NCI-H2081 (cell line): ENCODE measurements at places on chromosomes 4 and X.

DNA sequence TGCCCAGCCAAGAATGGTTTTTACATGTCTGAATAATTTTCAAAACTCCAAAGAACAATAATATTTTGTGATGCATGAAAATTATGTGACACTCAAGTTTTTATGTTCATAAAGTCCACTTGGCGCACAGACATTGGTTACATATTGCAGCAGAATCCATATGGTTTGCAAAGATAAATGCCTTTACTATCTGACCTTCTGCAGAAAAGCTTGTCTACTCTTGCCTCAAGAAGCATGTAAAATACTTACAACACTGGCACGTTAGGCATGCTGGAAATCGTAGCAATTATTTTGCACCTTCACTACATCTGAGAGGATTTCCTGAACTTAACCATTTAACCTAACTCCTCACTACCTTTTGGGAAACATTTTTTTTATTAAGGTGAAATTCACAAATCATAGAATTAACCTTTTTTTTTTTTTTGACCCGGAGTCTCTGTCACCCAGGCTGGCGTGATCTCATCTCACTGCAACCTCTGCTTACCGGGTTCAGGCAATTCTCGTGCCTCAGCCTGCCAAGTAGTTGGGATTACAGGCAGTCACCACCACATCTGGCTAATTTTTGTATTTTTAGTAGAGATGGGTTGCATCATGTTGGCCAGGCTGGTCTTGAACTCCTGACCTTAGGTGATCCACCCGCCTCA lies 3.5 kb upstream of the XG start:
- DNase-seq, result no peak

GRCh38 chr4:173752610-173753230 lies 222.7 kb upstream of the HAND2 start:
- DNase-seq, result no peak

- no peak for DNase-seq
Observed at GRCh38 chr4:11608992-11609391, 180.3 kb upstream of the HS3ST1 start.

- no peak for DNase-seq
Observed at GRCh38 chrX:13201605-13202219, 118.1 kb downstream of the ATXN3L start.

DNA sequence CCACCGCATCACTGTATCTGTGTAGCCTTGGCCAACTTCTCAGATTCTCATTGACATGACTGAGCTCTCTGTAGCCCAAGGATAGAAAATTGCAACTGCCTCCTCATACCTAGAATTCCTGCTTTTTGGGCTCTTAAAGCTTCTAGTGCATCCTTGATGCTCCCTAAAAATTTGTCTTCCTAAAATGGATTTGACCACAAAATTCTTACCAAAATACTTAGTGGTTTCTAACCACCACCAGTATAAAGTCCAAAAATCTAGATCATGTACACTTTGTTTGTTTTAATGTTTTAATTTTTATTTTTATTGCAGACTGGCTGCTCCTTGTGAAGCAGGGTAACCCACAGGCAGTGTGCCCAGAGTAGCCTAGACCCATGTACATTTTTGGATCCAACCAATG lies 75.5 kb downstream of the TBC1D9 start:
- no peak for DNase-seq

- DNase-seq, result peak; percentile 21
Observed at GRCh38 chr4:1345903-1346780, 866 bp upstream of the UVSSA start.

GRCh38 chrX:15349046-15349445 lies 13.7 kb upstream of the PIGA start:
- peak; percentile 77 for DNase-seq

DNA sequence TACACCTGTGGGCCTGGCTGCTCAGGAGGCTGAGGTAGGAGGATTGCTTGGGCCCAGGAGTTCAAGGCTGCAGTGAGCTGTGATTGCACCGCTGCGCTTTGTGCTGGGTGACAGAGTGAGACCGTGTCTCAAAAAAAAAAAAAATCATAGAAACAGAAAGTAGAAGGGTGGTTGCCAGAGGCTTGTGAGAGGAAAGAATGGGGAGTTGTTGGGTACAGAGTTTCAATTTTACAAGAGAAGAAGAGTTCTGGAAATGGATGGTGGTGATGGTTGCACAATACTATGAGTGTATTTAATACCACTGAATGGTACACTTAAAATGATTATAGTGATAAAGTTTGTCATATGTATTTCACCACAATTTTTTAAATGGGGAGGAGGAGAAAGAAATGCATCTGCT lies 10.2 kb upstream of the GLOD5 start:
- no peak for DNase-seq

DNA sequence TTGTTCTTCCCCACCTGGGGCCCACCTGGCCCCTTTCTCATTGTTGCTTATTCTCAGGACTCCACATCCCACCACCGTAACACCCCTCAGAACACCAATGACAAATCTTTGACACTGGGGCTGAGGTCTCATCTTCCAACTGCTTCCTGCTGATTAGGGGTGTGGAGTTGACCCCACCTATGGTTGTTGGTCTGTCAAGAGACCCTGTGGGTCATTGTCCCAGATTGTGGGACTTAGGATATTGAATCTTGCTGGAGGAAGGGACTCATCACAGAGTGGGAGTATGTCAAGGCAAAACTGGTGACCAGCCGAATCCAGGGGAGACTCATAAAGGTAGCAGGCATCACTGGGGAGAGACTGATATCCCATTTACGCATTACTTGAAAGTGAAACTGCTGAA lies 140.2 kb upstream of the PLAC1 start:
- no peak for DNase-seq

DNA sequence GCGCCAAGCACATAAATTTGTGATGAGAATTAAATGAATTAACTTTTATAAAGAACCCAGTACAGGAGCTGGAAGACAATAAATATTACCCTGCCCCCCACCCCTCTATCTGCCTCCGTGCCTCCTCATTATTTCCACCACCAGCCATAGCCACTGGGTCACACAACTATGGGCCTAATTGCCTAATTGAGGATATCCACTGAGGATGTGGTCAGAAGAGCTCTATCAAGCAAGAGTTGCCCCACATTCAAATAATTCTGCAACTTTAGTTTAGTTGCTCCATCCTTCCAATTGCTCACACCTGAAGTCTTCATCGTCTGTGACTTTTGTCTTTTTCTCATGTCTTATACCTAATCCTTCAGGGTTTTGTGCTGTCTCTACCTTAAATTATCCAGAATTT lies 9.5 kb upstream of the CXCL8 start:
- DNase-seq, result no peak

DNA sequence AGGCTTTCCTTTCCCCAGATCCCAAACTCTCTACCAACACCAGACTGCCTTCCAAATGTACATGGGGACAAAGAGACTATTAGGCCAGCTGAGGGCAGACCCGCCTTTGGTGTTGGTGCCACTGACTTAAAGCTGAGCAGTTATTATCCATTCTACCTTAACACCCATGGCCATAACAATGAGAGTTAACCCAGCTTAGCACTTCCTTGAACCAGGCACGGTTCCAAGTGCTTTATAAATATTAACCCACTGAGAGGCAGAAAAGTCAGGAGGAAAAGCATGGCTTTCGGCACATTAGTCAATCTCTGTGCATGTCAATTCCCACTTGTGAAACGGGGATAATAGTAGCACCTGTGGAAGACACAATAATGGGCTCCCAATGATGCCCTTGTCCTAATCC lies 243.1 kb upstream of the ANXA3 start:
- no peak for DNase-seq

DNA sequence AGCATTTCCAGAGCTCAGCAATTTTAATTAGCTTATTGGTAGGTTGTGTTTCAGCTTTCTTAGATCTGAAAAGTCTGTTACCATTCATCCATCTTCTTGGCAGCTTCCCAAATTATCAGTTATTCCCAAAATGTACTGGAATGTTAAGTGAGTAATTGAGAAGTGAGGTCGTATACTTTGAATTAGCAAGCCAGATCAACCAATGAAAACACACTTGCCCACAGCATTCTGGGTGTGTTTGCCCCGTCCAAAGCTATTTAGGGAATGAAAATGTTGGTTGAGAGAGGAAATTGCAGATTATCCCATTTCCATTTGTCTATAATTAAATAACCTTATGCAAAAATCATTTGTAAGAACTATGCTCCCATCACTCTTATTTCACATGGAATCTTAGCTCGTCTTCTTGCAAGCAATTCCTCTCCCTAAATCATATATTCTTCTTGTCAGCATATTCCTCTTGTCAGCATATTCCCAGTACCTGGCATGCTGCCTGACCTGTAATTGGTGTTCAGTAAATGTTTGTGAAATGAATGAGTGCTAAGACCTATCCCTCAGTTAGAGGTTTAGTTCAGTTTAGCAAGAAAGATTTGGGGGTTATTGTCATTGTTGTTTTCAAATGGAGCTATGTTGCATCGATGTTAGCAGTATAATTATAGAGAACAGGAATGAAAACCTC lies 23.3 kb upstream of the ANTXR2 start:
- DNase-seq, result no peak

DNA sequence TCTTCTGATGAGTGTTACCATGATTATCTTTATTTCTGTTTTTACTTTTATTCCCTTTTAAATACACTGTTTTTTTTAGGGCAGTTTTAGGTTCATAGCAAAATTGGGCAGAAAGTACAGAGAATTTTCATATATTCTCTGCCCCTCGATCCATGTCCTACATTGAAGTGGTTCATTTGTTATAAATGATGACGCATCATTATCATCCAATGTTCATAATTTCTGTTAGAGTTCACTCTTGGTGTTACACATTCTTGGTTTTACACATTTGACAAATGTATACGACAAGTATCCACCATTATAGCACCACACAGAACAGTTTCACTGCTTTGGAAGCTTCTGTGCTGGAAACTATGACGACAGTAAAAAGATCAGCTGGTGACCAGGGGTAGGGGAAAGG lies 578.1 kb upstream of the AADAT start:
- DNase-seq, result no peak

- peak; percentile 66 for DNase-seq
Observed at GRCh38 chr4:165131247-165131832, 18.7 kb upstream of the TMEM192 start.

DNA sequence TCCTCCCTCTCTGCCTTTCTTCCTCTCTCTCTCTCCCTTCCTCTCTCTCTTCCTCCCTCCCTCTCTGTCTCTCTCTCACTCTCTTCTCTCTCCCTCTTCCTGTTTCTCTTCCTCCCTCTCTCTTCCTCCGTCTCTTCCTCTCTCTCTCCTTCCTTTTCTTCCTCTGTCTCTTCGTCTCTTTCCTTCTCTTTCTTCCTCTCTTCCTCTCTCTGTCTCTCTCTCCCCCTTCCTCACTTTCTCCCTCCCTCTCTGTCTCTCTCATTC lies 295.3 kb downstream of the ASMT start:
- DNase-seq, result no peak

- DNase-seq, result no peak
Observed at GRCh38 chrX:151938172-151938571, 25.5 kb downstream of the MAGEA4 start.

GRCh38 chrX:107725761-107726555 lies 49.6 kb downstream of the TSC22D3 start:
- no peak for DNase-seq

DNA sequence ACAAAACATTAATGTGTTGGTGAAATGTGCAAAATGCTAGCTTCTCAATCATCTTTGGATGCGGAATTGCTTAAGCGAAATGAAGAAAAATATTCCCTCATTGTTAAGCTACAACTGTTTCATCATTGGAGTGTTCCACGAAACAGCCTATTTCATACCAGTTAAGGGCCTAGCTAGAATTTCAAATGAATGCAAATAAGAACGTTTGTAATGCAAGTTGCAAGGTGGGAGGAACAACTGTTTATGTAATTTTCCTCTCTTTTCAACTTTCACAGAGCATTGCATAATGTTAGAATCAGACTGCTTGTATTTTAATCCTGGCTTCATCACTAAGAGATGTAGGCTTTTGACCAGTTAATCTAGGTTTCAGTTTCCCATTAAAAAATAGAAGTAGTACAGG lies 480.1 kb downstream of the IL1RAPL1 start:
- DNase-seq, result no peak

DNA sequence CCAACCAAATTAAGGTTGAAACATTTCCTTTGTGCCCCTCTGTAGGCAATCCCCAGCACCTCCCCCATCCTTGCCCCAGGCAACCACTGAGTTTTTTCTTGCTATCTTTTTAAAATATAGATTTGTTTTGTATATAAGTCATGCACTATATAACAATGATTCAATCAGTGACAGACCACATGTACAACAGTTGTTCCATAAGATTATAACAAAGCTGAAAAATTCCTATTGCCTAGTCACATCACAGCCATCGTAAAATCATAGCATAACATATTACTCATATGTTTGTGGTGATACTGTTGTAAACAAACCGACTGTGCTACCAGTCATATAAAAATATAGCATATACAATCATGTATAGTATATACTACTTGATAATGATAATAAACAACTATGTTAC lies 211.9 kb upstream of the NRK start:
- no peak for DNase-seq

- DNase-seq, result no peak
Observed at GRCh38 chrX:40202456-40202855, 104.7 kb upstream of the BCOR start.

DNA sequence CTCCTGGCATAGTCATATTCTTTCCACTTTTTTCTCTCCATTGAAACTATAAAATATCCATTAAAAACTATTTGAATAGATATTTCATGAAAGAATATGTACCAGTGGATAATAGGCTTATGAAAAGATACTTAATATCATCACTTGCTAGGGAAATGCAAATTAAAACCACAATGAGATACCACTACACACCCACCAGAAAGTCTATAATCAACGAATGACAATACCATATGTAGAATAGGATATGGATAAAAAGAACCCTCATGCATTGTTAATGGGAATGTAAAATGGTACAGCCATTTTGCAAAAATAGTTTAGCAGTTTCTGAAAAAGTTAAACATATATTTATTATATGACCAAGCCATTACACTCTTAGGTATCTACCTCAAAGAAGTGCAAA lies 218.7 kb upstream of the GPC4 start:
- no peak for DNase-seq

DNA sequence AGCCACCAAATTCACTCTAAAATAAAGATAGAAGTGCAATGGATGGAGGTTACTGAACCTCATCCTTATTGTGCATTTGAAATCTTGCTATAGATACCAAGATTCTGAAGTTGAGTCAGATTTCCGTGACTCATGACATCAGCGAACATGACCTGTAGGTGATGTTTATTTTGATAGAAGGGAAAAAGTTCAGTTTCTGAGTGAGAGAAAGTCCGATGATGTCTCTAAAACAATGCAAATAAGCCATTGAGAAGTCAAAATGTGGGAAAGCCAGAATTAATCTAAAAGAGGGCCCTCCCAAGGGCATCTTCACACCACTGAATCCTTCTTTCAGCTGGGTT lies 20.0 kb downstream of the PHOX2B start:
- DNase-seq, result no peak

GRCh38 chr4:44927399-44928380 lies 201.3 kb upstream of the GNPDA2 start:
- peak; percentile 59 for DNase-seq
